ENCODE measurements at places on chromosomes 12 and 14.

GRCh38 chr14:105073720-105074600, 8.7 kb upstream of the GPR132 start:
- no peak for DNase-seq

DNA sequence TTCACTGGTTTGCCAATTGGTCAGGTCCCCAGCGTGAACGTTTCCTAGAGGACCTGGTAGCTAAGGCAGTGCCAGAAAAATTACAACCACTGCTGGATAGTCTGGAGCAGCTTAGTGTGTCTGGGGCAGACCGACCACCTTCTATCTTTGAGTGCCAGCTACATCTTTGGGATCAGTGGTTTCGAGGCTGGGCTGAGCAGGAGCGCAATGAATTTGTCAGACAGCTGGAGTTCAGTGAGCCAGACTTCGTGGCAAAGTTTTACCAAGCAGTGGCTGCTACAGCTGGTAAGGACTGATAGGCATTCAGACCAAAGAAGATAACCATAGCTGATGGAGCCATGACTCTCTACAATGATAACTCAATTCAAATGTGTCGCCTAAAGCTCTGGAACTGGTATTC, 2.5 kb downstream of the C14orf119 start:
- no peak for DNase-seq

DNA sequence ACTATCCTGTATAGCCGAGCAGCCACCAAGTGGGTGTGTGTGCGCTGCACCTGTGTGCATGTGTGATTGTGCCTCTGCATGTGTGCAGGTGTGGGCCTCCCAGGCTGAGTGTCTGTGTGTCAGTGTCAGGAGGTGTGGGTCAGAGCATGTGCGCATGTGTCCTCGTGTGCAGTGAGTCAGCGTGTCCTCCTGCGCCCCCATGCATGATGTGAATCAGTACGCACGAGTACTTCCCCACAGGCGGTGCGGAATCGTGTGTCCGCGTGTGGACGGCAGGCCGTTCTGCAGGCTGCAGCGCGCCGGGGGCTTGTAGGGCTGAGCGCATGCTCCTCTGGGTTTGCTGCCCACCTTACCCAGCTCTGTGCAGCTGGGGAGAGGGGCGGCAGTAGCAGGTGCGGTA, 34.2 kb downstream of the DTX1 start:
- no peak for DNase-seq

DNA sequence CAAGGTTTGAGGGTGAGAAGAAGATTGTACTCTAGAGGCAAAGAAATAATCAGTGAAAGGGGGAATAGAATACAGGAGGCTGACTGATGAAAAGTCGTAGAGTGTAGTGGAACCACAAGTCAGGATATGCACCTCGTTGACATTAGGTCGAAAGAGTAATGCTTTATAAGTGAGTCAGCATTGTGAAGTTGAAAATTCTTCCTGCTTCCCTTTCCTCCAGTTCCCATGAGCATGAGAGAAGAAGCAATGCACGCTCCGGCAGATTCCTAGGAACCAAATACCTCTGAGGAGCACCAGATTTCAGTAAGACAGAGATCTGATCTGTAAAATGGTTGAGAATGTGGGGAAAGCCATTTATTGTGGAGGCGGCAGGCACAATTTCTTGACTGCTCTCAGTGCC, 16.5 kb downstream of the CCER1 start:
- no peak for DNase-seq

DNA sequence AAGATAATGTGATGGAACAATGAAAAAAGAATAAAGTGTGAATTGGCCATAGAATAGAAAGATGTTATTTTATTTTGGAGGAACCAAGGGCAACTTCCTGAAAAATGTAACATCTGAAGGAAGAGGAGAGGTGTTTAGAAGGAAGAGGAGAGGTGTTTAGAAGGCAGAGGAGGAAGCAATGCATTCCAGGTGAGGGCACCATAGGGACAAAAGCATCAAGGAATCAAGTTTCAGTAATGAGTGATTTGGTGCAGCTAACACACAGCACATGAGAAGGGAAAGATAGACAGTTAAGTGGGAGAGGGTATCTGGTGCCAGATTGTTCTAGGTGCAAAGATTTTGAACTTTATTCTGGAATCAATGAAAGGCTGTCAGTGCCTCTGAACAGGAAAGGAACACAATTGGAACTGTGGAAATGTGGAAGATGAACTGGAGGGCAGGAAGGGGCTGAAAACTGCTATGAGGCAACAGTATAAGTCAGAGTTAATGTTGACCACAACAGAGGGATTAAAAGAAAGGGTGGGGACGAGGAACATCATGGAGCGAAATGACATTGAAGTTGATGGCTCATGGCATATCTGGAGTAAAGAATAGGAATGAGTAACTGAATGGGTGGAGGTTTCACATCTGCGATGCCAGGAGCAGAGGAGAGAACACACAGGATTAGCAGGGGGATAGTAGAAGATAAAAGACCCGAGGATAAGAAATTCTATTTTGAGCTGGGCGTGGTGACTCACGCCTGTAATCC, 326.6 kb downstream of the LRIG3 start:
- DNase-seq, result no peak

GRCh38 chr14:96631621-96632362, 129.6 kb downstream of the PAPOLA start:
- DNase-seq, result no peak

DNA sequence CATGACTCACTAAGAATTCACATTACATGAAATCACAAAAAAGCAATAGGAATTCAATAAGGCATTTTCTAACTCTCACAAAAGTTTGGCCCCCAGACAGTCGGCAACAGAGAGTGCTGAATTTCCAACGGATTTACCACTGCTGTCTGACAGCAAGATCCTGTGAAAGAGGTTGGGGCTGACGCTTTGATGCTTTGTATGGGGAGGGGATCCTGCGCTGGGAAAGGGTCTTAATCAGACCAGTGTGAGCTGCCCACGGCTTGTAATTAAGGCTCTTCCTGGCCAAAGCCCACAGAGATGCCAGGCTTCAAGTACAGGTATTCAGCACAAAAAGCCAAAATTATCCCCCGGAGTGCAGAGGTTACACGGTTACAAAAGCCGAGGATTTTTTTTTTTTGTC, 66.8 kb upstream of the TMCC3 start:
- no peak for DNase-seq

DNA sequence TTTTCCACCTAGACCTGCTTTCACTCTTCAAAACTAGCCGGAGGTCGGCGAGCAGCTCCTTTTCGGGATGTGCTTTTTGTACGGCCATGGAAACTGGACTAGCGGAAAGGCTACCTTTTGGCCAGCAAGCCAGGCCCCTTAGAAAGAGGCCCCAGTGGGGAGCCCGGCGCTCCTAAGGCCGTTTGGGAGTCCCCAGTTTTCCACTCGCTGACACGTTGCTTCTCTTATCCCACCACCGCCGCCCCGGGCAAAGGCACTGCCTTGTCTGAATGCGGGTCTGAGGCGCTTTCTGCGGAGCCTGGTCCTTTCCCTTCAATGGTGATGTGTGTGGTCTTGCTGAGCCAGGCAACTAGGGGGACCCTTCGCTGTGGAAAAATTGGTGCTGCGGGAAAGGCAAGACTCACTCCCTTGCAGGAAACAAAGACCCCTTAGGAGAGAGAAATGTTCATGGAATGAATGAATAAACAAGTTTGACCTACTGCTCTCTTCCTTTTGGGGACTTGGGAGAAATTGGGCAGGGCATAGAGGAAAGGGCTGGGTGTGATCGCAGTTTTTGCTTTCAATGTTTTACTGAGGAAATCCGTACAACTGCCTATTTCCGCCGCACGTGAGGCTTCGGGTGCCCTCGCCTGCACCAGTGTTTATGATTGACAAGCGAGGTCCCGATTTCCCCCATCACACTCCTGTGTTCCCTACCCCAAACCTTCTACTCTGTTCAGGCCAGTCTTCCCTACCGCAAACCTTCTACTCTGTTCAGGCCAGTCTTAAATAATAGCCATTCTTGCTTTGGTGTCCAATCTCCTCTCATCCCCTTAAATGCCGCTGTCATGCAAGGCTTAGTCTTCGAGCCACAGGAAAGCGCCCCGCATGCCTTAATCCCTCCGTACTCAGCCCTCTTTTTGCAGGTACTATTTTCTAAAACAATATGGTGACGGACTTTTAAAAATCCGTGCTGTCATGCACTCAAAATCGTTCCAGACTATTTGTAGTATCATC, 1.0 kb upstream of the SLC38A2 start:
- peak; percentile 73 for DNase-seq

GRCh38 chr12:122374707-122375106, 47.8 kb downstream of the CLIP1 start:
- DNase-seq, result no peak

- DNase-seq, result no peak
These were observed 38.7 kb upstream of the NOVA1 start for GRCh38 chr14:26636561-26636960.

- no peak for DNase-seq
These were observed 60.6 kb downstream of the GNG2 start for GRCh38 chr14:51921026-51921425.

- DNase-seq, result no peak
These were observed 41.1 kb downstream of the ACSM4 start for GRCh38 chr12:7344833-7345606.

GRCh38 chr12:29893002-29893401, 109.3 kb upstream of the TMTC1 start:
- DNase-seq, result no peak

- DNase-seq, result no peak
These were observed 7.7 kb downstream of the RACGAP1 start for GRCh38 chr12:50017641-50018040.

GRCh38 chr14:76929927-76930326, 98.6 kb downstream of the IRF2BPL start:
- no peak for DNase-seq

GRCh38 chr12:114588061-114588460, 95.9 kb downstream of the TBX3 start:
- no peak for DNase-seq

- no peak for DNase-seq
These were observed 2.6 kb upstream of the MMP19 start for GRCh38 chr12:55845361-55845760.

- DNase-seq, result no peak
These were observed 51.1 kb downstream of the ZFYVE26 start for GRCh38 chr14:67765192-67765834.

All from right lobe of liver (tissue), 6 donors.